ENCODE measurements at places on chromosomes 6 and 20. TPM values are rescaled to one million over a fixed set of nuclear protein-coding genes. Genes with fewer than 3 reads are reported as not detected.

The SPATA25 gene
- 1.7 TPM for total RNA-seq

The TFAP2B gene
- total RNA-seq, result not detected

The BMP7 gene
- total RNA-seq, result 8.7 TPM

The SEMG1 gene
- total RNA-seq, result not detected

The CDSN gene
- total RNA-seq, result not detected

The C20orf96 gene
- total RNA-seq, result 3.3 TPM

The REM1 gene
- not detected for total RNA-seq

The DPM1 gene
- 42.6 TPM for total RNA-seq

The TNF gene
- not detected for total RNA-seq

The GHRH gene
- total RNA-seq, result not detected

The RBCK1 gene
- 15.1 TPM for total RNA-seq

The ENPP5 gene
- 4.7 TPM for total RNA-seq

The ID4 gene
- total RNA-seq, result 132 TPM

The IPCEF1 gene
- 29.5 TPM for total RNA-seq

The SNAI1 gene
- total RNA-seq, result not detected

The ASIP gene
- not detected for total RNA-seq

The WFDC5 gene
- not detected for total RNA-seq

The PYGB gene
- 72.1 TPM for total RNA-seq

The TNFRSF21 gene
- total RNA-seq, result 42.6 TPM

The VSTM2L gene
- total RNA-seq, result 39.6 TPM

The GDAP1L1 gene
- total RNA-seq, result 121 TPM

The ULBP1 gene
- 3.9 TPM for total RNA-seq

The RRAGD gene
- 99.2 TPM for total RNA-seq

The NRSN1 gene
- 27.9 TPM for total RNA-seq

The OR14J1 gene
- under 0.01 TPM for total RNA-seq

The LKAAEAR1 gene
- total RNA-seq, result 0.78 TPM

The COL9A1 gene
- total RNA-seq, result 4.4 TPM

The ENPP1 gene
- total RNA-seq, result 0.47 TPM

The MYLK2 gene
- total RNA-seq, result 0.78 TPM

The OOEP gene
- not detected for total RNA-seq

The LY6G6F gene
- total RNA-seq, result not detected

The KIFC1 gene
- total RNA-seq, result 3.6 TPM

The BMP5 gene
- 4.4 TPM for total RNA-seq

The MAP7 gene
- total RNA-seq, result 6.1 TPM

The SLC16A10 gene
- 13.6 TPM for total RNA-seq

The TPD52L2 gene
- total RNA-seq, result 20.3 TPM

The CRIP3 gene
- 3.9 TPM for total RNA-seq

The PPP1R14C gene
- 61.3 TPM for total RNA-seq

The SLC22A1 gene
- total RNA-seq, result 1.9 TPM

The SLC26A8 gene
- 5.3 TPM for total RNA-seq

The KCNQ5 gene
- 12.9 TPM for total RNA-seq

The FAM209B gene
- total RNA-seq, result not detected

The TBCC gene
- 63.2 TPM for total RNA-seq

The BEND6 gene
- 27.1 TPM for total RNA-seq

The CCN6 gene
- not detected for total RNA-seq

The LBP gene
- 0.47 TPM for total RNA-seq

The NTSR1 gene
- 6.7 TPM for total RNA-seq

The EPHA7 gene
- 102 TPM for total RNA-seq

The RAB44 gene
- total RNA-seq, result not detected

The KHDRBS2 gene
- total RNA-seq, result 66.8 TPM

The SLC25A27 gene
- total RNA-seq, result 30.7 TPM

The SYTL3 gene
- total RNA-seq, result 2.0 TPM

The MYL9 gene
- 0.78 TPM for total RNA-seq

Data from occipital lobe (tissue), 3 donors.